ENCODE measurements at places on chromosomes 1 and 21.

DNA sequence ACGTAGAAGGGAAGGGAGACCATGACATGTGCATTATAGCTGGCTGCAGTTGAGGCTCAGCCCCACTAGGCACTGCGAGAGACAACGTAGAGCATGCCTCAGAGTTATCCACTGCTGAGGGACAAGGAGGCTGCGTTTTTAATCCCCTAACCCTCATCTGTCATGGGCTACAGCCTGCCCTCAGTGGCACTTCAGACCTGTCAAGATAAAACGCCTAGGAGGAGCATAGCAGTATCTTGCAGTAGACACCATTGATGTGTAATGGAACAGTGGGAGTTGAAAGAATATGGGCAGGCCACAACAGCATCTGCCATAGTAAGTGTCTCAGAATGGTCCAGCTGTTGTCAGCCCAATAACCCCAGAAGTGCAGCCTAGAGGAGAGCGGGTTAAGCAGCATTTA is 307.0 kb upstream of the PTBP2 start:
- DNase-seq: no peak

GRCh38 chr1:183942933-183943693 is 94.4 kb downstream of the COLGALT2 start:
- no peak for DNase-seq

DNA sequence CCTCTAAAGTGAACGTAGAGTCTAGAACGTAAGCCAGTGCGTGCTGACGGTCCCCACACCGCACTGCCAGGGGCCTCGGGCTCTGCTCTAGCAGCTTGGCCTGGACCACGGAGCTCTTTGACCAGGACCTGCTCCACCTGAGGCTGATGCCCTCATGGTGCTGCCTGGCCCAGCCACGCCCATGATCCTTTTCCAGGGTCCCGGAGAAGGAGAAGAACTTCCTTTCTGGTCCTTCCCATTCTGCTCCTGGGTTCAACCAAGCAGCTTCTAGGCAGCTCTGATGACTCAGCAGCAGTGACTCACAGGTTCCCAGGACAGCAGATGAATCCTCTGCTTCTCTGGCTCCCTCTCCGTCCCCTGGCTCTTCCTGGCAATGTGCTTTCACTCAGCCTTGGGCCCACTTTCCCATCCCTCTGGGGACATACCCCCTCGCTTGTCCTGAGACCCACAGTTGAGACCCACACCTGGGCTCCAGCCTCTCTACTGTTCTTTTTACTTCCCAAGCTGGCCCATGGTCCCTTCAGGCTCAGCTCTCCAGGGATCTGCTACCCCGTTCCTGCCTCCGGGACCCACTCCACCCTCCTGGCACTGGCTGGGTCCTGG is 246.3 kb upstream of the RAB4A start:
- peak; percentile 85 for DNase-seq

DNA sequence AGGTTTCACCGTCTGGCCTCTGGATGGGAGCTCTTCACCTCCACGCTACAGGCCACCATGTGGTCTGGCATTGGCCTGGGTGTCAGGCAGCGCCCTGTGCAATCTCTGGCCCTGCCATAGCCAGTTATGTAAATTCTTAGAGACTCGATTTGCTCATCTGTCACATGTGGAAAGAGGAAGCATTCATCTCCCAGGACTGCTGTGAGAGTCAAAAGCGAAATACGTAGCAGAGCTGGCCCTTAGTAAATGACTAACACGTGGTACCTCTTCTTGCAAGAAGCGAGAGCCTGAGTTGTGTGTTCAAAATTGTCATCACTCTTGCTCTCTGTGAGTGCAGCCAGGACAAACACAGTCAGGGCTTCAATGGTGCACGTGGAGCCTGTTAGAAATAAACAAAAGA is 159.0 kb upstream of the BACE2 start:
- no peak for DNase-seq

DNA sequence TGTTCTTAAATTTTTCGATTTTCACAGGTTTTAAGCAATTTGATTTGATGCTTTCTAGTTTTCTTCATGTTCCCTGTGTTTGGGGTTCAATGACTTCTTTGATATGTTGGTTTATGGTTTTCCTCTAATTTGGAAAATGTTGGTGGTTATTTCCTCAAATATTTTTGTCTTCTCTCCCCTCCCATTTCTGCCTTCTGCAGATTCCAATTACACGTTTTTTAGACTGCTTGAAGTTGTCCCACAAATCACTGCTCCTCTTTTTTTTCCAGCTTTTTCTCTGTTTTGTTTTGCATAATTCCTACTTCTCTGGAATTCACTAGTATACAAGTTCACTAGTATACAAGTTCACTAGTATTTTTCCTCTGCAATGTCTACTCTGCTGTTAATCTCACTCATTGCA is 61.3 kb downstream of the FAF1 start:
- no peak for DNase-seq

DNA sequence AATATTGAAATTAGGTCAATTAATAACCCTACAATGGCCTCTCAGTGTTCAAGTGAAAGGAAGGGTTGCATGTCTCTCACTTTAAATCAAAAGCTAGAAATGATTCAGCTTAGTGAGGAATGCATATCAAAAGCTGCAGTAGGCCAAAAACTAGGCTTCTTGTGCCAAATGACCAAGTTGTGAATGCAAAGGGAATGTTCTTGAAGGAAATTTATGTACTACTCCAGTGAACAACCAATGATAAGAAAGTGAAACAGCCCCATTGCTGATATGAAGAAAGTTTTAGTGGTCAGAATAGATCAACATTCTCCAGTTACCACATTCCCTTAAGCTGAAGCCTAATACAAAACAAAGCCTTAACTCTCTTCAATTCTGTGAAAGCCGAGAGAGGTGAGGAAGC is 10.0 kb downstream of the MAEL start:
- no peak for DNase-seq

DNA sequence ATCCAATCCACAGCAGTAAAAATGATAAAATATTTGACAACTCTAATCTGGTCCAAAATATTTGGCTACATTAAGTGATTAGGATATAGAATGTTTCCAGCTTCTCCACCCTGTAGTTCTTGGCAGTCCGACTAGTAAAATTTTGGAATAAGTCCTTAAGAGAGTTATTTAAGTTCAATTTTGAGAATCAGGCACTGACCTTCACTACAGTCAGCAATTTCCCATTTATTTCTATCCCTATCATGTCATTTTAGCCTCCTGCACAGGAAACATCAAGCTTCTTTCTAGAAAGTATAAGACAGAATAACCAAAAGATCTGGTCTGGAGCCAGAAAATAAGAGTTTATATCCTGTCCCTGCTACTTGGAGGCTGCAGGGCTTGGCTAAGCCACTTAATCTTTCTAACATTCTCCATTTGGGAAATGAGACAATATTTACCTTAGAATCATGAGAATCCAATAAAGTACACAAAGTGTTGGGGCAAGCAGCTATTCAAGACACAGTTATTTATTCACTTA is 162.2 kb downstream of the DPYD start:
- no peak for DNase-seq

DNA sequence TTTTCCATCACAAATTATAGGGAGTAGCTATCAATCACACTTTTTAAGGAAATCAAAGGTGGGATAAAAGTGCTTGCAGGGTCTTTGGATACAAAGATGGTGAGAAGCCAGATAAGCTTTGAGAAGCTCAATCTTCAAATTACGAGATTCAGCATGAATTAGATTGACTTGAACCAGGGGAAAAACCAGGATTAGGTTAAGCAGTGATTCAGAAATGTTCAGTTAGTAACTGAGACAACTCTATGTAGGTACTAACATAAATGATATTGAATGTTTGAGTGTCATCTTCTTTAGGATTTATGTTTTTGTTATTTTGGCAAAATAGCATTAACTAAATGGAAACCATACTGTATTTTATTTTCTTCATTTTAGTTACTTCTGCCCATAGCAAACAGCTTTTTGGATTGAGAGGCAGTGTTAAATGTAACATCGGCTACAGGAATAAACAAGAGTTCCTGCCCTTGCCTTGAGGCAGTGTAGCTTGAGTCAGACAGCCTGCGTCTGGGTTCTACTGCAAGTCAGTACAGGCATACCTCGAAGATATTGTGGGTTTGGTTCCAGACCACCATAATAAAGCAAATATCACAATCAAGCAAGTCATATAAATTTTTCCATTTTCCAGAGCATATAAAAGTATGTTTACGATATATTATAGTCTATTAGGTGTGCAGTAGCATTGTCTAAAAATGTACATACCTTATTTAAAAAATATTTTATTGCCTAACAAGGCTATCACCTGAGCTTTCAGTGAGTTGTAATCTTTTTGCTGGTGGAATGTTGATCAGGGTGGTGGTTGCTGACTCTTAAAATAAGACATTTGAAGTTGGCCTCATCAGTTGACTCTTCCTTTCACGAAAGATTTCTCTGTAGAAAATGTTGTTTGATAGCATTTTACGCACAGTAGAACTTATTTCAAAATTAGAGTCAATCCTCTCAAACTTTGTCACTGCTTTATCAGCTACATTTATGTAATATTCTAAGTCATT is 36.9 kb upstream of the BACH1 start:
- no peak for DNase-seq

DNA sequence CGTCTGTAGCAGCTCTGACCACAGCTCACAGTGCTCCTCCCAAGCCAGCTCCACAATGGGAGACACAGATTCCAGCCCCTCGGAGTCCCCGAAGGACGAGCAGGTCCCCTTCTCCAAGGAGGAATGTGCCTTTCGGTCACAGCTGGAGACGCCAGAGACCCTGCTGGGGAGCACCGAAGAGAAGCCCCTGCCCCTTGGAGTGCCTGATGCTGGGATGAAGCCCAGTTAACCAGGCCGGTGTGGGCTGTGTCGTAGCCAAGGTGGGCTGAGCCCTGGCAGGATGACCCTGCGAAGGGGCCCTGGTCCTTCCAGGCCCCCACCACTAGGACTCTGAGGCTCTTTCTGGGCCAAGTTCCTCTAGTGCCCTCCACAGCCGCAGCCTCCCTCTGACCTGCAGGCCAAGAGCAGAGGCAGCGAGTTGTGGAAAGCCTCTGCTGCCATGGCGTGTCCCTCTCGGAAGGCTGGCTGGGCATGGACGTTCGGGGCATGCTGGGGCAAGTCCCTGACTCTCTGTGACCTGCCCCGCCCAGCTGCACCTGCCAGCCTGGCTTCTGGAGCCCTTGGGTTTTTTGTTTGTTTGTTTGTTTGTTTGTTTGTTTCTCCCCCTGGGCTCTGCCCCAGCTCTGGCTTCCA is 22.9 kb upstream of the VPS13D start:
- DNase-seq: no peak

Measured in 8988T (cell line).